ENCODE measurements at places on chromosomes 2 and 18. TPM values are rescaled to one million over a fixed set of nuclear protein-coding genes. Genes with fewer than 3 reads are reported as not detected.
A peak's percentile ranks its signal among the peaks of the same experiment; 100 is the strongest.

DNA sequence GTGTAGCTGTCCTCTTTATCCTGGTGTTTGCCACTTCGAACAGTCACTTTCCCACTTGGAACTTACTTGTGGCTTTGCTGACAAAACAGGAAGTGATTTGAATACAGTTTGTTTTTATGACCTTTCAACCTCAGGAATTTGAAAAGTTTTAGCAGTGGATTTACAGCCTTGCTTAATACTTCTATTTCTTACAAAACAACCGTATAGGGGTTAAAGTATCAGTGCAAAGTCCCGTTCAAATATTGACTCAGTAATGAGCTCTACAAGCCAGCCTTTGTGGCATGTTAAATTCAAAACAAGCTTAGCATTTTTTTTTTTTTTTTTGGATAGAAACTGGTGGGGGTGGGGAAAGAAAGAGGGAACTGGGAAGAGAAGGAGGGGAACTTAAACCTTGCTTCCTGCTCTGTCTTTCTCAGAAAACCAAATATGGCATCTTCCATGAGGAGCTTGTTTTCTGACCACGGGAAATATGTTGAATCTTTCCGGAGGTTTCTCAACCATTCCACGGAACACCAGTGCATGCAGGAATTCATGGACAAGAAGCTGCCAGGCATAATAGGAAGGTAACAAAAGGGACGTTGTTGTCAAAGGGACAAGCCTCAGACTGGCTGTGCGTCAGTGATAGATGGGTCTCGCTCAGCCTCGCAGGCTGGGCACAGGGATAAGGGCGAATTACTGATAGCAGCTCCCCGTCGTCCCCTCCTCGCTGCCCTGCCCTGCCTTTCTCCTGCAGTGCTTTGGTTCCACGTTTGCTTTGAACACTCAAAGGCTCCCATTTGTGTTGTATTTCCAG is at the start of gene HNMT:
TSS of gene HNMT (plus strand) at position 408 of the 793 bp plus-strand sequence. CDS start at position 427, 19 bp downstream.
- H3K27me3 ChIP-seq, result no peaks in the 10 kb centered on the region
- peak; percentile 31 for DNase-seq
- H3K4me3 ChIP-seq, result peak within 1 kb of the TSS; percentile 79
- H3K4me1 ChIP-seq, result peaks cover 34% of the 10 kb centered on the region

DNA sequence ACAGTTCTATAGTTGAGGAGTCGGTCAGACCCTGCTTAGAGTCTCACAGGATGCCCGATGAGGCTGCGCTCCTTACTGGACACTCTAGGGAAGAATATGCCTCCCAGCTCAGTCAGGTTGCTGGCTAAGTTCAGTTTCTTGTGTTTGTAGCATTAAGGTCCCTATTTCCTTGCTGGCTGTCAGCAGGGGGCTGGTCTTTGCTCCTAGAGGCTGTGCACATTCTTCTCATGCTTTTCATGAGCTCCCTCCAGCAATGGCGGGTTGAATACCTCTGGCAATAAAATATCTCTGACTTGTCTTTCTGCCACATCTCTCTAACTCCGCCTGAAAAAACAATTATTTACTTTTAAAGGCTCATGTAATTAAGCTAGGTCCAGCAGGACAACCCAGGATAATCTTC is 79.4 kb upstream of the DNAJC10 start:
- no peak for DNase-seq
- no peaks in the 10 kb centered on the region for H3K4me1 ChIP-seq
- no peak overlapping the region for H3K4me3 ChIP-seq

DNA sequence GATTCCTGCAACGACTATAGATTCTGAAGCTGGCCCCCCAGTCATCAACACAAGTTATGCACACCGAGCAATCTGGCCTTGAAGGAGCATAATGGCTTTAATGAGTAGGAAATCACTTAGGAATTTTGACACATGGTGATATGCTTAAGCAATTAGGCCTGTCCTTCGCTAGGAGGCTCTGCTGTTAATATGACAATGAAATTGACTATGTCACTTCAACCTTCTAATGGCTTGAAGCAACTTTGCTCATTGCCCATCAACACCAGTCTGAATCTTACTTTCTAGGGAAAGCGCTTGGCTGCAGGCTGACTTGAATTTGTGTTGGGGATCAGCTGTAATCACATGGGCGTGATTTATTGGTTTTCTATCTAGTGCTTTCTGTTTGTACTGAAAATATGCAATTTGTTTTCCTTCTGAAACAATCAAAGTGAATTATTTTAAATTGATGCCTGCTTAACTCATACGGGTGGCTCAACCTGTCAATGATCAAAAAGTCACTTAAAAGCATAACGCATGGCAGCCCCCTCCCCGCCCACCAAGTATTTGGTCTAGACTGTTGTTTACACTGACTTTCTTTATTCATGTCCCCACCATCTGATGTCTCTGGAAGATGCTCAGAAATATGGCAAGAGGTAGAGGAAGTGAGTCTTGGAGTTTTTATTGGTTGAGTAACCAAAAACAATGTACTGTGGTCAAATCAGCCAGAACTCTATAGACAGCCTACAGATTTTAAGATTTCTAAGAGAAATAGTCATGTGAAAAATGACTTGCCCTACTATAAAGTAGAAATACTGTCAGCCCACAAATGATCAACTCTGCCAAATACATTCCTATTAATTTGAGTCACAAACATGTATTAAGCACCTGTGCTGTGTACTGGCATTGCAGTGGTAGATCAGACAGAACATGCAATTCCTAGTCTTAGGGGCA is 344.9 kb downstream of the RBM43 start:
- peaks cover 26% of the 10 kb centered on the region for H3K4me1 ChIP-seq
- H3K36me3 ChIP-seq, result no peaks in the 10 kb centered on the region
- DNase-seq, result no peak
- H3K27me3 ChIP-seq, result no peaks in the 10 kb centered on the region
- no peak overlapping the region for H3K27ac ChIP-seq

DNA sequence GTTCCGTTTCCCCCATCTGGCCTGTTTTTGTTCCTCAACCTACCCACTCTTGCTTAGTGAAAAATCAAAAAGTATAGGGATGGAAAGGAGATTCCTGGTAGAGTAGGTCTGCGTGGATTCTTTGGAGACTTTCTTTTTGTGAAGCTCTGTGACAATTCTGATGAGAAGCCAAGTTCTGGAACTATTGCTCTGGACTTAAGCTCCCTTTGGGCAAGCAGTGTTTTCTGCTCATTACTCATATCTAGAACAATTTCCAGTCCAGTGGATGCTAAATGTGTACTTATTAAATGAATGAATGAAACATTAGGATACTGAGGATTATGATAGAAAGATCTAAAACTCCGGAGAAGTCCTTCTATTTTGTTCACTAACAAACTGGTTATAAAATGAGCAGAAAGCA is 76.5 kb downstream of the SOCS6 start:
- DNase-seq, result no peak
- H3K4me3 ChIP-seq, result no peak overlapping the region
- H3K27ac ChIP-seq, result no peak overlapping the region
- H3K4me1 ChIP-seq, result peaks cover 23% of the 10 kb centered on the region
- no peaks in the 10 kb centered on the region for H3K27me3 ChIP-seq
- no peaks in the 10 kb centered on the region for H3K36me3 ChIP-seq

DNA sequence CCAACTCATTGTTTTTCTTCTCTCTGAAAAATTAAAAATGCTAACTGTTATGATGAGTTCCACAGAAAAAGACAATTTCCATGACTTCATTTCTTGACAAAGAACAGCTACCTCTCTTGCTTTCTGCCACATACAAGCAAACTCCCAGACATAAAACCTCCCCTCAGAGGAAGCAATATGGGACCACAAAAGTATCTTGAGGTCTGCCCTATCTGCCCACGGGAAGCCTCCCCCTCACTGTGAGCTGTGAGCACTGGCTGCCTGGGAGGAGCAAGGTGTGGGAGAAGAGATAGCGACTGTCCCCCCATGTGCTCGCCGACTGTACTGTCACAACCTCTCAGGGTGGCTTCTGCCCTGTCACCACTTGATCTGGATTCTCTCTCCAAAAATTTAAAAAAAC is 69.7 kb upstream of the NRP2 start:
- no peaks in the 10 kb centered on the region for H3K27me3 ChIP-seq
- no peaks in the 10 kb centered on the region for H3K4me1 ChIP-seq
- no peak for DNase-seq
- H3K36me3 ChIP-seq, result no peaks in the 10 kb centered on the region
- H3K4me3 ChIP-seq, result no peak overlapping the region
- H3K27ac ChIP-seq, result no peak overlapping the region

- H3K4me3 ChIP-seq, result no peak overlapping the region
- peaks cover 18% of the 10 kb centered on the region for H3K27me3 ChIP-seq
- H3K27ac ChIP-seq, result no peak overlapping the region
- peak; percentile 80 for DNase-seq
- no peaks in the 10 kb centered on the region for H3K36me3 ChIP-seq
These were observed 125.7 kb upstream of the PXDN start for GRCh38 chr2:1869987-1870386.

The CHRNG gene
- total RNA-seq, result not detected

- DNase-seq, result no peak
- no peak overlapping the region for H3K27ac ChIP-seq
- H3K4me3 ChIP-seq, result no peak overlapping the region
- peaks cover 3% of the 10 kb centered on the region for H3K4me1 ChIP-seq
- no peaks in the 10 kb centered on the region for H3K36me3 ChIP-seq
These were observed 8.3 kb downstream of the REV1 start for GRCh38 chr2:99481527-99481926.

The MC4R gene
- total RNA-seq, result not detected

DNA sequence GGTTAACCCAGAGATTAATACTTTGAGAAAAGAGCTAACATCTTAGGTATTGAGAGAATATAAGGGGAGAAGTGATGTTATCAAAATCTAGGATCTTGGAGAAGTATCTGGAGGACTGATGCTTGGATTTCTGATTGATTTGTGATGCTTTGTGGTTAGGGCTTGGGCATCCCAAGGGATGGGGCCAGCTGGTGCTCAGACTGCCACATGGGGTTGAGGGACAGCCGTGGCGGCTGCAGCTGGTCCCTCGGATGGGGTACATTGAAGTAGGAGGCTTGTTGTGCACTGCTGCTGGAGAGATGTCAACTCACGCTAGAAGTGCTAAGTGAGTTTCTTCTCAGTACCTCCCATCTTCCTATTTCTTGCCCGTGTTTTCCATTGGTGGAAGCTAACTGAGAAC is 22.4 kb downstream of the HRH4 start:
- no peak overlapping the region for H3K4me3 ChIP-seq
- H3K27ac ChIP-seq, result no peak overlapping the region
- H3K27me3 ChIP-seq, result no peaks in the 10 kb centered on the region
- no peaks in the 10 kb centered on the region for H3K4me1 ChIP-seq

The MEP1B gene
- total RNA-seq, result not detected

The ACMSD gene
- not detected for total RNA-seq

DNA sequence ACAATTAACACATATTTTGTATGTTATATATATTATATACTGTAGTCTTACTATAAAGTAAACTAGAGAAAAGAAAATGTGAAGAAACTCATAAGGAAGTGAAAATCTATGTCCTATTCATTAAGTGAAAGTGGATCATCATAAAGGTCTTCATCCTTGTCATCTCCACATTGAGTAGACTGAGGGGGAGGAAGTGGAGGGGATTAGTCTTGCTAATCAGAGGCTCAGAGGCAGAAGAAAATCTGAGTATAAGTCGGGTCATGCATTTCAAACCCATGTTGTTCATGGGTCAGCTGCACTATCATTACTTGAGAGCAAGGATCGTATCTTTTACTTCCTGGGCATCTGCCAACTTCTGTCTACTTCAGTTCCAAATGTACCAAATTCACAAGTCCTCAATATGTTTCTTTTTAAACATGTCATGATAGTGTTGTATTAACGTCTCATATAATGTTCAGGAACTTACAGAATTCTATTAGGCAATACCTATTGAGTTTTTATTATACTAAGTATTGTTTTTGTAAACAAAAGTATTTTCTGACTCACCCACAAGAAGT is 208.9 kb upstream of the BOD1L2 start:
- H3K27me3 ChIP-seq, result no peaks in the 10 kb centered on the region
- DNase-seq, result no peak
- no peaks in the 10 kb centered on the region for H3K4me1 ChIP-seq
- no peak overlapping the region for H3K4me3 ChIP-seq
- no peak overlapping the region for H3K27ac ChIP-seq

The LOXHD1 gene
- not detected for total RNA-seq

DNA sequence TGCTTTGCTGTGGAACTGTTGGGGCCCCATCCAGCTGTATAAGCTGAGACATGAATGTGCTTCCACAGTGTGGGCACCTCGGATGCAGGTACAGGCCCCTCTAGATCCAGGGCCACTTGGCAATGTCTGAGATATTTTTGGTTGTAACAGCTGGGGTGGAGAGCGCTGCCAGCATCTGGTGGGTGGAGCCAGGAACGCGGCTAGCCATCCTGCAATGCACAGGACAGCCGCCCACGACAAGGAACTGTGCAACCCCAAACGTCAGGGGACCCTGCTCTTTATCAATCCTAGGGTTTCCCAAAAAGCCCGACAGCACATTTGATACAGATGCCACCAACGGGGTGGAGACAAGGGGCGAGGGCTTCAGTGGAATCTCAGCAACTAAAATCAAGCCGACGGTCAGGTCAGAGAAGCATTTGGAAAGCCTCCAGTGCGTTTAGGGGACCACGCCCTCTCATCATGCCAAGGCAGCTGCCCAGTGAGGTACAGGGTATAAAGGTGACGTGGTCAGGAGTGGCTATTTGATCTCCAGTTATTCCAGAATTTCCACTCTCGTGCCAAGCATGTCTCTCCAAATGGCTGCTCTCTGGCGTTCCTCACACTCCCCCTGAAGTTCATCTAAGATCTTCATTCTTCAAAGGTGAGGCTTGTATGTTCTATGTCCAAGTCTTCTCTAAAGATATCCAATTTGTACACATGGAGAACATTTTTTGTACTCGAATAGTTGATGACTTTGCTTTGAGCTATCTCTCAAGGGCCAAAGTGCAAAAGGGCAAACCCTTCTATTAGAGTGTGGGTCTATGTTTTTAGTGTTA is 55.7 kb downstream of the LRRFIP1 start:
- H3K36me3 ChIP-seq, result peaks cover 4% of the 10 kb centered on the region
- no peak overlapping the region for H3K27ac ChIP-seq
- H3K4me1 ChIP-seq, result peaks cover 15% of the 10 kb centered on the region

The MC2R gene
- not detected for total RNA-seq

The RESP18 gene
- total RNA-seq, result not detected

The ZNF892 gene
- 6.5 TPM for total RNA-seq

The BMP10 gene
- total RNA-seq, result not detected

DNA sequence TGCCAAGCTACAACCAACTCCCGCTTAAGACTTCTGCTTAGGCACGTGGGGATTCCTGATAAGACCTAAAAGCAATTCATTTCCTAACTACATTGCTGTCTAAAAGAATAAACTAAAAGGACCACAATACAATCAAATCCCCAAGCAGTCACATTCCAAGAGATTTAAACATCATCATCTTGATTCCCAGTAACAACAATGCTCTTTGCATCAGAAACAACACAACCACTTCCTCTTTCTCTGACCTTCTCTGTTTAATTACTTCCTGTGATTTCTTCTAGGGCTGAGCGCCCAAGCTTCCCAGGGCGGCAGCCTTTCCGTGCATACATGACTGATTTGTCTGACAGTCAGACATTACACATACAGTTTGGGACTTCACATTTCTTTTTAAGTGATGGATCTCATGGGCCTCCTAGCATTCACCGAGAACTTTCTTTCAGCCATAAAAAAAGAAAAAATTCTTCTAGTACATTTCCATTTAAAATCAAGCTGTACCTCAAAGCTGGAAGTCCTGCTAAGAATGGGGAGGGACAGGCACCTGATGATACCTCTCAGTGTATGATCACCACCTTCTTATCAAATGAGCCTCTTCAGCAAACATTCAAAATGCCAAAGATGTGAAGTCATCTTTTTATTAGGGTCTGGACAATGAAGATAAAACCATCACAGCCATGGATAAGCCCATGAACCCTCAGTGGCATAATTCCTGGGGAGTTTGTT is 11.5 kb downstream of the SPRED2 start:
- DNase-seq, result peak; percentile 70
- peaks cover 18% of the 10 kb centered on the region for H3K4me1 ChIP-seq
- H3K27ac ChIP-seq, result peak overlapping the region; percentile 60
- no peaks in the 10 kb centered on the region for H3K27me3 ChIP-seq

The SCG2 gene
- 2.4 TPM for total RNA-seq

The SLC38A11 gene
- not detected for total RNA-seq
